AG09309 (cell line): ENCODE measurements at places on chromosomes 13 and 19.

GRCh38 chr13:36431204-36432105 is 840 bp upstream of the CCNA1 start:
- DNase-seq: no peak

GRCh38 chr19:19342086-19343015 is 21.7 kb downstream of the MAU2 start:
- DNase-seq: no peak

DNA sequence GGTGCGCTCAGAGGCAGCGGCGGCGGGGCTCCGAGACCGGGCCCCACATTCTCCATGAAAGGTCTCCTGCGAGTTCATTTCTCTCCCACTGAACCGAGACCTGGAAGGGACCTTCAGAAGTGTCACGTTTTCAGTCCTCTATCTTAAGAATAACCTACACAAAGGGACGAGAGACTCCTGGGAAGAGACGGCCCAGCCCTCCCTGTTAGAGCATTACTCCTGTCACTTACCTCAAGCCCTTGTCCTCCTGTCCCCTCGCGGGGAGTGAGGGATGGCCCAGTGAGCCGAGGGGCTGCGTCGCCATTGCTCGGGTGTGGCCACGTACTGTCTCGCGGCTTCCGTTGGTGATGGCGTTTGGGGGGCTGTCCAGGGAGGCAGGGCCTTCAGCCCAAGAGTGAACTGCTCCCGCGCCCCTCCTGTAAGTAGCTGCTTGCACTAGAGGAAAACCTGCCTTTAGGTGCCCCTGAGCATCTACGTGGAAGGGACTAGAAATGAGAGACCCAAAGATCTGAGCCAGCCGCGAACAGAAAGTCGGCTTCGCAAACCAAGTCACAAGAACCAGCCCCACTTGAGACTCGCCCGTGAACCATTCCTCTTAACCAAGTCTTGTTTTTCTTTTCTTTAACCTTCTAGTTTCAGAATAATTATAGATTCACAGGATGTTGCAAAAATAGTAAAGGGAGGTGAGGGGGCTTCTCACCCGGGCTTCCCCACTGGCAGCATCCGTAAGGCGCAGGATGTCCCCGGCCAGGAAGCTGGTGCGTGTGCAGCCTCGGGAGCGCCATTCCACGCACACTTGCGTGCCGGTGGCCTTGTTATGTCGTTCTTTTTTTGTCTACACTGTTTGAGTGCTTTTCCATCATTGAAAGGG is 21.1 kb upstream of the NDUFS7 start:
- DNase-seq: no peak

DNA sequence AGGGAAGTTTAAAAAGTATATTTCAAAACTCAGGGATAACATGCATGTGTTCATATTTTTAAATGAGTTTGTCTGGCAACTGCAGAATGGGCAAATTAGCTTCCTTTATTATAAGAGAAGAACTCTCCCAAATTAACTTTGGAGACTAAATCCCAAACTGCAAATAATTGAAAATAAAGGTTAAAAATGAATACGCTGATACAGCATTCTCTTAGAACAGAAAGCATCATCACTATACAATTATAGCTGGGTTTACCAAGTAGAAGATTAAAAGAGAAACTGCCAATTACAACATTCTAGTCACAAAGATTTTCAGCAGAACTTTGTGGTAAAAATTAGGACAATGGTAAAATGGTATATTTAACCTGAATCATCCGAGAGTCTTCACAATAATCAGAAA is 73.3 kb downstream of the OLFM4 start:
- no peak for DNase-seq

DNA sequence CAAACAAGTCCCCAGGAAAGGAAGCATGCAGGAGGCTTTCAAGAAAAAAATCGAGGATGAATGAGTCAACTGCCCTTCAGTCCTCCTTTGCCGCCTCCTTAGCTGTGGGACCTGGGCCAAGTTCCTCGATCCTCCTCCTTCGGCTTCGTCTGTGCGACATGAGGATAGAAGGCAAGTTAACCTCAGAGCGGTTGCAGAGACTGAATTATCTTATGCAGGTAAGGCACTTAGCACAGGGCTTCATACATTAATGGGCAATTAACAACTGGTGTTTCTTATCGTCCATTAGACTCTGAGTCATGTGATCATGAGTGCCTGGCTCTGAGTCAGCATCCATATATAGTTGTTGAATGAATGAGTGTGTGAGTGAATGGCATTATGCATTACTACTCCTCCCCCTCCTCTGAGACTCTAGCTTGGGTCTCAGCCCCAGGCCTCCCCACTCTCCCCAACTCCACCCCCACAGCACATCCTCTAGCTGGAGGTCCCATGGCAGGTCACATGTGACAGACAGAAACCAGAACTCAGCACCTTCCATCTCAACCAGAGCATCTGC is 1.6 kb upstream of the TTC9B start:
- no peak for DNase-seq

- no peak for DNase-seq
These were observed 18.4 kb downstream of the GNA11 start for GRCh38 chr19:3112375-3113099.

DNA sequence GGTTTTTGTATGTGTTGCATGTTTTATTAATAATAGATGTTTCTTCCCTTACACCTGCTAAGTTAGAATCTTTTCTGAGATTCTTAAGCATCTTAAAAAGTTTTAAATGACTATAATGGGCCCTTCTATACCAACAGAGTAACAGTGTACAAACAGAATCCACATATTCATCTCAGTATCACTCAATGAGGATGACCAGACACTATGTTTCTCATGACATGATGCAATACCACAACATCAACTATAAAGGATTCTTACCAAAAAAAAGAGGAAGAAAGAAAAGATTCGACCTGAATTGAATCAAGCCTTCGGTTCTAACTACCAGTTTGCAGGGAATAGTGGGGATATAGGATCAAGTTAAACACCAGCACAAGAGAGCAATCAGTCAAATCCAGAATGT is 56.5 kb downstream of the INTS6 start:
- peak; percentile 13 for DNase-seq

DNA sequence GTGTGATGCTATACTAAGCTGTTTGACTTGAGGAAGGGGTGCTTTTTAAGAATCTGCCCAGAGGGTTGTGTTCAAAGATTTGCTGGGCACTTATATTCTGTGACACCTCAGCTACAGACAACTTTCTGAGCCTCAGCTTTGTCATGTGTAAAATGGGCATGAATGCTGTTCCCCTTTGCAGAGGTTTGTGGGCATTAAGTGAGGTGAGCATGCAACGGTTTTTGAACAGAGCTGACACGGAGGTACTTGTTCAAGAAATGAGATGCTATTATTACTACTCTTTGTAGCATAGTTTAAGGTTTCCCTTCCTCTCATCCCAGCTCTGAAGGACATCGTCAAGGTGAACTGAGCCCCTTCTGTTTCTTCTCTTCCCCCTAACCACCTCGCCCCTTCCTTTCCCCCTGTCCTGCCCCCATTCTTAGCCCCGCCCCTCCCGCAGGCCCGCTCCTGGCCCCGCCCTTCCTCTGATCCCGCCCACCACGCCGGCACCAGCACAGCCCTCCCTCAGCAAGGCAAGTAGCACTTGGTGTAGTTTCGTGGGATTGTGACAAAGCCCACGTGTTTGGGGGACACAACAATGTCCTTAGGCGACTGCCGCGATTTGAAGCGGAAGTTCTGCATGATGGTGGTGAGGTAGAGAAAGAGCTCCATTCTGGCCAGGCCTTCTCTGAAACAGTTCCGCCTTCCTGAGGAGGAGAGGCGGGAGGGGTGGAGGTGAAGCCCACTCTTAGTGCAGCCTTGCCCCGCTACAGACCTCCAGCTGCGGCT is 26.1 kb upstream of the CYP2A7 start:
- DNase-seq: no peak

- no peak for DNase-seq
These were observed 312.8 kb upstream of the GPC6 start for GRCh38 chr13:92913840-92914239.

- no peak for DNase-seq
These were observed 1.3 kb downstream of the PRKD2 start for GRCh38 chr19:46715620-46715974.

- DNase-seq: no peak
These were observed 604 bp downstream of the THSD1 start for GRCh38 chr13:52405369-52405766.

DNA sequence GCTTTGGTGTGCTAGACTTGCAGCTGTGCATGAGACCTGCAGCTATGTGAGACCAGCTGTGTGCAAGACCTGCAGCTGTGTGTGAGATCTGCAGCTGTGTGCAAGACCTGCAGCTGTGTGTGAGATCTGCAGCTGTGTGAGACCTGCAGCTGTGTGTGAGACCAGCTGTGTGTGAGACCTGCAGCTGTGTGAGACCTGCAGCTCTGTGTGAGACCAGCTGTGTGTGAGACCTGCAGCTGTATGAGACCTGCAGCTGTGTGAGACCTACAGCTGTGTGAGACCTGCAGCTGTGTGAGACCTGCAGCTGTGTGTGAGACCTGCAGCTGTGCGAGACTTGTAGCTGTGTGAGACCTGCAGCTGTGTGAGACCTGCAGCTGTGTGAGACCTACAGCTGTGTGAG is 6.7 kb upstream of the DCUN1D2 start:
- DNase-seq: no peak

- no peak for DNase-seq
These were observed 208.9 kb downstream of the DCT start for GRCh38 chr13:94270556-94270955.

DNA sequence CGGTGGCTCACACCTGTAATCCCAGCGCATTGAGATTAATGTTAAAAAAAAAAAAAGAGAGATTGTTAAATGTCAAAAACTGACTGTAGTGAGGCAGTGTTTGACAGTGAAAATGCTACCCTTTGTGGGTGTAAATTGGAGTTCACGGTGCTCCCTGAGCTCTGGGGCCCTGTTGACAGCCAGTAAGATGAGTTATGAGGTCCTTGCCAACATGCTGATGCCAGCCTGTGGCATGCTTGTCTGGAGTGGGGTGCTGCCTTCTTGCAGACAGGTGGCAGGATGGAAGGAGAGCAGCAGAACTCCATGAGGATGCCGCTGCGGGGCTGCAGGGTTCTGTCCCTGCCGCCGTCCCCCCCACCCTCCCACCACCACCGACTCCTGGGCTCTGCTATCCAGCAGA is 25.9 kb downstream of the PRAM1 start:
- no peak for DNase-seq

- no peak for DNase-seq
These were observed 16.8 kb upstream of the SLC35E1 start for GRCh38 chr19:16588824-16589577.

DNA sequence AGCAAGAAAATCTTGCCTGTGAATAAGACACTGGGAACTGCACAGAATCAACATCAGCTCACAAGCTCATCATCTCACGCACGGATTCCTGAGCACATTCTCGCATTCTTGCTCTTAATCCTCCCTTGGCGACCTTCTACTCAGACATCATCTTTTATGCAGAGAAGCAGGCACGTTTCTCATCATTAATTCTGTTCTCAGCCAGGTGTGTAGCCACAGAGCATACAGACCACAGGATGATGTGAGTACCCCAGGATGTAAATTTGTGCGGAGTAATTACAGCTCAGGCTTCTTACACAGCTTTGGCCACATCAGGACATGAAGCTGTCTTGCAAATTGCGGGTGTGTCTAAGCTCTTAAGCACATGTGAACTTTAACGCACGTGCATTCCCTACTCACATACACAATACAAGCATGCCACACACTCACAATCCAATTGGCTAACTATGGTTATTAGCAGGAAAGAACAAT is 36.5 kb upstream of the SACS start:
- peak; percentile 82 for DNase-seq

- DNase-seq: no peak
These were observed 129.4 kb downstream of the PCDH9 start for GRCh38 chr13:67100730-67101129.

DNA sequence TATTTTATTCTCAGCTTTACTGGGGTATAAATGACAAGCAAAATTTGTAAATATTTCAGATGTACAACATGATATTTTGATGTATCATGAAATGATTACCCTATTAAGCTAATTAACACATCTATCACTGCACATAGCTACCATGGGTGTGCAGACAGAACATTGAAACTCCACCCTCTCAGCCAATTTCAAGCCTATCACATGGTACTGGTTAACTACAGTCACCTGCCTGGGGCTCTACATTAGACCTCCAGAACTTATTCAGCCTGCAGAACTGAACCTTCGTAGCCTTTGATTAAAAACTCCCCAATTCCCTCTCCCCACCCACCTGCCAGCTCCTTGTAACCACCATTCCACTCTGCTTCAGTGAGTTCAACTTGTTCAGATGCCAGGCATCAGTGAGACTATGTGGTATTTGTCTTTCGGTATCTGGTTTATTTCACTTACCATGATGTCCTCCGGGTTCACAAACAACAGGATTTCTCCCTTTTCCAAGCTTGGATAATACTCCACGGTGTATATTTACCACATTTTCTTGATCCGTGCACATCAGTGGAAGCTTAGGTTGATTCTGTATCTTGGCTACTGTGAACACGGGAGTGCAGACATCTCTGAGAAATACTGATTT is 19.2 kb downstream of the RAB20 start:
- DNase-seq: no peak

DNA sequence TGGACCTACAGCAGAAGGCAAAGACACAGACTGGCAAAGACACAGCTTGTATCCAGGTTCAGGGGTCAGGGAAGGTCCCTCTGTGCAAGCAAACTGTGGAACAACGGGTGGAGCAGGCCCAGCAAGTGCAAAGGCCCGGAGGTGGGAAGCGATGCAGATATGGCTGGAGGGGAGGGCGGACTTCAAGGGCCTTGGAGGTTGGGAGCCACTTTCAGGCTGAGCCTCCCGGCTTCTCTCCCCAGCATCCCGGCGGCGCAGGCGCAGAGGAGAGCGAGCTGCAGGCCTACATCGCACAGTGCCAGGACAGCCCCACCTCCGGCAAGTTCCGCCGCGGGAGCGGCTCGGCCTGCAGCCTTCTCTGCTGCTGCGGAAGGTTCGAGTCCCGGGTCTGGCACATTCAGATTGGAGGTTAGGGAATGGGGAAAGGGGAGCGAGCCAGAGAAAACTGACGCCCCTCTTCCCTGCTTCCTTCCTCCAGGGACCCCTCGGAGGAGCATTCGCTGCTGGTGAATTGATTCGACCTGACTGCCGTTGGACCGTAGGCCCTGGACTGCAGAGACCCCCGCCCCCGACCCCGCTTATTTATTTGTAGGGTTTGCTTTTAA is 2.1 kb upstream of the PNPLA6 start:
- DNase-seq: no peak

GRCh38 chr13:24301434-24301833 is 7.9 kb upstream of the C1QTNF9 start:
- DNase-seq: no peak

GRCh38 chr19:49587227-49587626 is 3.8 kb upstream of the PRR12 start:
- DNase-seq: no peak

DNA sequence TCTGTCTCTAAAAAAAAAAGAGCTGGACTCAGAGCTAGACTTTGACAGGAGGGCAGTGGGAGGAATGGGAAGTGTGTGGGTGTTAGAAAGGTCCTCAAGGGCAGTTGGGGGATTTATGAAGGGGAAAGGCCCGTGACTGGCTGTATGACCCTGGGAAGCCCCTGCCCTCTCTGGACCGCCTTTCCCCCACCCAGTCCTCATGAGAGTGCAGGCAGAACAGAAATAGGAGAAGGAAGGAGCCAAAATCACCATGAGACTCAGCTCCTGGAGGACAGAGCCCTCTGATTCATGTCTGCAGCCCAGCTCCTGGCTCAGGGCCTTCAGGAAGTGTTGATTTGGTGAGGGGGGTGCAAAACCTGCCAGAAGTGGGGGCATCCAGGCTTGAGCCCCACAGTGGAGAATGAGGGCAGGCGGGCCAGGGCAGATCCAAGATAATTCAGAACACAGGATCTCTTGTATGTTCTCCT is 8.7 kb upstream of the SMG9 start:
- DNase-seq: no peak
